ENCODE measurements at places on chromosomes 16 and 17.

GRCh38 chr16:57430955-57431354 lies 16.2 kb downstream of the CIAPIN1 start:
- no peak for DNase-seq

- DNase-seq, result no peak
Measured at GRCh38 chr17:76261421-76262215, 3.5 kb upstream of the UBALD2 start.

DNA sequence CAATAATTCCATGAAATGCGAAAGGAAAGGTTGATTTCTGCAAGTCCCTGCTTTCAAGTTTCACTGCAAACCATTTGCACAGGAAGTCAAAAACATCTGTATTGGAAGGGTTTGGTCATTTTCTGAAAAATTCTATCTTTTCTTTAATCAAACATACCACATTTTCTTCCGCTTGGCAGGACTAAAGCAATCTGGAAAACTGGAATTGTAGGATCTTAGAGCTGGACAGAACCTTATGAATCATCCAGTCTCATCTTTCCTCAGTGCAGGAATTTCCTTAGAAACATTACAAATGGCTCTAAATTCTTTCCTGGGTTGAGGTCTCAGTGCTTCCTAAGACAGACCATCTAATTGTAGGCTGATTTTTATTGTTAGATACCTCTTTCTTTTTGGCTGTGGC lies 111.5 kb upstream of the ELAC2 start:
- no peak for DNase-seq

DNA sequence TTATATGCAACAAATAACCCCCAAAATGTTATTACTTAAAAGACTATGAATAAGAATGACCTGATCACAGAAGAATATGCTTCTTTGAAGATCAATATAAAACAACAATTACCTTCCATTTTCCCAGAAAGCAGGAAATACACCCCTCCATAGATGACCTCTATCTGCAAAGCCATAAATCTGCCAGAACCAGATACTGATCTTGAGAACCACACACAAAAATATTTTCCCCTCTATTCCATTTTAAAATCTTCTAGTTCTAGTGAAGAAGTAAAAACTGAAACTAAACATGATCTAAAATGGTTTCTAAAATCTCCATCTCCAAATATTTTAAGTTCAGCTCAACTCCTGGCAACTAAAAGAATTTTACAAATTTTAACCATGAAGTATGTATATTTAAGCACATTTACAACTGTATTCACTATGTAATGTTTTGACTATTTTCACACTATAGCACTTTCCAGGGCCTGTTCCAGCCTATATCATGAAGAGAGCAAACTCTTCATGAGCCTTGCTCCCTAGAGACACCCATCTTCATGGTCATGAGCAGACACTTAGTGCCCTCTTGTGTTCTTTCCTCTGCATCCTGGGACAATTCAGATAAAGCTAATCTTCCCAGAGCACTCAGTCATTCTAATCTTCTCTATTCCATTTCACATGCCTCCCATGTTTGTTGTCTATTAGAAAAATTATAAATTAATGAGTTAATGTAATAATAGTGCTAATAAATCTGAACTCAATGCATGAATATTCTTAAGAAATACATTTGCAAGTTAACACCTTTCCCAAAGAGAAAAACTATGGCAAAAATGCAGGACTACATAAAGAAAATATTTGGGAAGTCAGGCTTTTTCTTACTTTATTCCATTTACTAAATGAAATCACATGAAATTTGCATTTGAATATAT lies 87.0 kb downstream of the HELZ start:
- DNase-seq, result no peak

DNA sequence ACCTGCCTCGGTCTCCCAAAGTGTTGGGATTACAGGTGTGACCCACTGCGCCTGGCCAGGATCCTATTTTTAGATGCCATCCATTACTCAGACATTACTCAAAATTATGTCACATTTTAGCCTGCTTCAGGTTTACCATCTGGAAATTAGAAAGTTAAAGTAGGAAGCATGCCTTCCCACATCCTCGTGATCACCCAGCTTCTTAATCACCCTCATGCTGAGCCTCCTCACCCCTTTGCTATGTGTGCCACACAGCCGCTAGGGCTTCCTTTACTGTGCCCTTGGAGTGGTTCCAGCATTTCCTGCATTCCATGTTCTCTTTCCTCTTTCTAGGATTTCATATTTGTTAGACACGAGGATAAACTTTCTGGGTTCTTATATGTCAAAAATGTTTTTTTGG lies 9.3 kb downstream of the ADORA2B start:
- DNase-seq, result no peak

- peak; percentile 55 for DNase-seq
Measured at GRCh38 chr17:68057531-68057952, 22.0 kb downstream of the KPNA2 start.

DNA sequence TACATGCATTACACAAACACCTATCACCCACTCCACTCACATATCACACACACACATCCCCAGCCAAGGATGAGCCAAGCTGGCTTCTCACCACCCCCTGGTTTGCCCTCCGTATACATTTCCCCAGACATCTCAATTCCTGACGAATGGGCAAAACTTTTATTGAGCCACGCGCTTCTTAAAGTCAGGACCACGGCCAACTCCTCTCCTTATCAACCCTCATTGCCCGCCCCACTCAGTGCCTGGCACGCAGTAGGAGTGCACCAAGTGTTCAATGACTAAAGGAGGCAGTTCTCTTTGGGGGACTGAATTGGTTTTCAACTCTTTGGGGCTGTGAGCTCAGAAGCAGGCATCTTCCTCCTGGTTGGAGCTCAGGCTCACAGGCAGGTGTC lies 22.5 kb upstream of the C16orf78 start:
- no peak for DNase-seq

DNA sequence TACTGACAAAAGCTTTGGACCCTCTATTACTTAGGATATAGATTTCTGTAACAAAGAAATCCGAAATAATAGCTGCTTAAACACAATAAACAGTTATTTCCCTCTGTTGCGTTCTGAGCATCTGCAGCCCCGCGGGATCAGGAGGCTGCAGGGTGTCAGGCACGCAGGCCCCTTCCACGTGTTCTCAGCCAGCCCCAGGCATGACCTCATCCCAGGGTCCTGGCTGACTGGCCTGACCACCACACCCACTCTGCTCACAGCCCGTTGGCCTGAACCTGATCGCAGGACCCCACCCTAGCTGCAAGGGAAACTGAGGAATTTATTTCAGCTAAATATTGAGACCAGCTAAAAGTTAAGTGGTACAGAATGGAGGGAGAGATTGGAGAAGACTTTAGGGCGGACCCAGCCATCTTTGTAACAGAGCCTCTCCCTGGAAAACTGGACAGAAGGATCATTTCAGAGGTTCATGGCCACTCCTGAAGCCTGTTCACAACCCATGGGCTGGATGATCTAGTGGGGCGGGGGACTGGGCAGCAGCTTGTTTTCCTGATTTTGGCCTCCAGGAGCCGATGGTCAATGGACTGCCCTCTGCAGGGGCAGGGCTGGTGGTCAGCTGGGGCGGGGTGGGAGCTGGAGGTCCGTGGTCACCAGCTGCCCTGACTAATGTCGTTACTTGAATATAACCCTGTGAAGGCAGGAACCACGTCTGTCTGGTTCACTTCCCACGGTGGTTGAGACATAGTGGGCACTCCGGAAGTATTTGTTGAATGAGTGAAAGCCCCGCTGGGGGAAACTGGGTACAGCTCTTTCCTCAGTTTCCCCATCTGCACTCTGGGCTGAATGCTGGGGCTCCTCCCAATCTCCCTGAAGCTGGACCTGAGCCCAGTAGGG lies 10.9 kb downstream of the CETP start:
- no peak for DNase-seq

- no peak for DNase-seq
Measured at GRCh38 chr17:72906306-72906705, 186.2 kb downstream of the SLC39A11 start.

DNA sequence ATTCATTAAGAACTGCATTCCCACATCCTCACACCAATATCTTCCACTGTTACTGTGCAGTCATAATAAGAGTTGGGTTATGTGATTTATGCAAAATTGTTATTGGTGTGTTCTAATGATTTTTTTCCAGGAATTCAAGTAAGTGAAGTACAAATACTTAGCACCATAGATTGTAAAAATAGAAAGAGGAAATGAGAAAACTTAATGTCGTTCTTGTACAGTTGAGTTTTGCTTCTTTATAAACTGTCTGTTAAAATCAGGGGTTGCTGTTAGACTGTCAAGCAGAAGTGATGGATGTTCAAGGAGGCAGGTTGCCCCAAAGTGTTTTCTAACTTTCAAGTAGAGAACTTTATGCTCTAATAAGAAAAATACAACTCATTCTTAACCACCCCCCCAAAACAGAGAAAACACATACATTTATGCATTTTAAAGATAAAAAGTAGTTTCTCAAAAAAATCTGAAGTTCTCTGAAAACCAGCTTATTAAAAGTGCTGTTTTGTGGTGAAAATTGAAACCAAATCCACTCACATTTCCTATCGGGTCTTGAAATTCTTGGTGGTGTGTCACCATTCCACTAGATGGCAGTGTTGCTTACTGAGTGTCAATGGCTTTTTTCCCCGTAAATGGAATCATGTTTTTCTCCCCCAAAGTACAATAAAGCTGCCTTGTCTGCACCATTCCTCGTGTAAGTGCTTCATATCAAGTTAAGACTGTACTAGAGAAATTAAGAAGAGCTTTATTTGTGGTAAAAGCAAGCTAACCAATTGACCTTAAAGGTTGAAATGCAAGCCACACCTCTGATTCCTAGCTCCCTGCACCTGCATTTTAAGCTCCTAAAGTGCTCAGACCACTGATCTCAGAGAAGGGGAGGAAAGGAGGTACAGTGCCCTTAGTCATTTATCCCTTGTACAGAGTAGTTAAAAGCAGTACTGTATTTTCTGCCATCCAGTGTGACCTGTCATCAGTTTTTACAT lies 4.7 kb upstream of the IGSF6 start:
- DNase-seq, result peak; percentile 35

DNA sequence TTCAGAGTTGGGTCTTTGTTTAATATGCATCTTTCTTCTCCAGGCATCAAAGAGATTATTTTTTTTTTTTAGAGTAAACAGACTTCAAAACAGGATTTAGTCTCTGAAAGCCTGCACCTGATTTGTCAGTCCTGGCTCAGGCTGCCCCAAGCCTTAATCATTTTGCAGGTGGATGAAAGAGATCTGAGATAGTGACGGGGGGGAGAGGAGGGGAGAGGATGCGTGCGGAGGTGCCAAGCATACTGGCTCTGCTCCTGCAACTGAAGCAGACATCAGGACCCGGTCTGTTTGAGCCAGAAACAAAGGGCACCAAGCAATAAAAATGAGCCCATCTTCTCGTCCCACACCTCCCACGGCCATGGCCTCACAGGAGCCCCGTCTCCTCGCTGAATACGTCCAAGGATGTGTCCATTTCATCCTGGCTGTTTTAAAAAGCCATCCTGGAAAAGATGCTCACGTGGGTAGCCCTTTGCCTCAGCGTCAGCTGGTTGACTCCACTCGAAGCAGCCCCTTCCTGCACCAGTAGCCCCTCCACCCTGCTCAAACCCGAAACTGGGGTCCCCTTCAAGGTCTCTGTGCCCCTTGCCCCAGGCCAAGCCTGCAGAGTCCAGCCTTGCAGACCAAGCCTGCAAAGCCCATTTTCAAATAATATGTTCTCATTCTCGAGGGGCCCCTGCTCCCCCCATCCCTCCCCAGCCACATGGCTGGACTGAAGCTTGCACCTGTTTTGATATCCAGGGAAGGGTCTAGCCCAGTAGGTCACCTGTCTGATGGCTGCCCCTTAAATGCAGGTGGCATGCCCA lies 84.8 kb upstream of the TNRC6C start:
- no peak for DNase-seq

- no peak for DNase-seq
Measured at GRCh38 chr17:44837196-44837595, 7.1 kb upstream of the GJC1 start.

- no peak for DNase-seq
Measured at GRCh38 chr16:63373744-63374143, 1337.5 kb upstream of the CDH8 start.

DNA sequence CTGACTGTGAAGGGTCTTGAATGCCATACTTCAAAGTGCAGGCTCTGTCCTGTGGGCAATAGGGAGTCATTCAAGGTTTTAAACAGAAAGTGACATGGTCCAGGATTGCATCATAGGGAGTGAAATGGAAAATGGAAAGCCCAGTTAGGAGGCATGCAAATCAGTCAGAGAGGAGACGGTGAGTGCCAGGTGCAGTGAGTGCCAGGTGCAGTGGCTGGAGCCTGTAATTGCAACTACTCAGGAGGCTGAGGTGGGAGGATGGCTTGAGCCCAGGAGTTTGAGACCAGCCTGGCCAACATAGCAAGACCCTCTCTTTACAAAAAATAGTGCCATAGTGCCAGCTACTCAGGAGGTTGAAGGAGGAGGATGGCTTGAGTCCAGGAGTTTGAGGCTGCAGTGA lies 35.2 kb upstream of the SIAH1 start:
- no peak for DNase-seq

DNA sequence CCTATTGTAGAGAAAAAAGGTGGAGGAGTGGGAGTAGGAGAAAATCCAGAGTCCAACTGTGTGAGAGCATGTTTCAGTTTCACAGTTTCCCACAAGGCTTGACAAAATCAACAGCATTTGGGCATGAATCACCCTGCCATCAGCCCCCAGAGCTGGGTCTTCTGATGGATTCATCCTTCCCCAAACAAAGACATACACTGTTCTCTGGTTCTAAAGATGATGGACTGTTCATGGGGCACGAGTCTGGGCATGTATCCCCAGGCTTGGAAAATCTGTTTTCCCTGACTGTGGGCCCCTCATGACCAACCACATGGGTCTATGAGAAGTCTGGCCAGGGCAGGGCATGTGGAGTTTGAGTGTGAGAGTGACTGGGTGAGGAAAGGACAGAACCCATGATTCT lies 210.4 kb upstream of the IRX5 start:
- DNase-seq, result no peak

GRCh38 chr17:54903375-54903774 lies 2.7 kb downstream of the TOM1L1 start:
- DNase-seq, result no peak
